ENCODE measurements at places on chromosomes 13 and 19. TPM values are rescaled to one million over a fixed set of nuclear protein-coding genes. Genes with fewer than 3 reads are reported as not detected.

DNA sequence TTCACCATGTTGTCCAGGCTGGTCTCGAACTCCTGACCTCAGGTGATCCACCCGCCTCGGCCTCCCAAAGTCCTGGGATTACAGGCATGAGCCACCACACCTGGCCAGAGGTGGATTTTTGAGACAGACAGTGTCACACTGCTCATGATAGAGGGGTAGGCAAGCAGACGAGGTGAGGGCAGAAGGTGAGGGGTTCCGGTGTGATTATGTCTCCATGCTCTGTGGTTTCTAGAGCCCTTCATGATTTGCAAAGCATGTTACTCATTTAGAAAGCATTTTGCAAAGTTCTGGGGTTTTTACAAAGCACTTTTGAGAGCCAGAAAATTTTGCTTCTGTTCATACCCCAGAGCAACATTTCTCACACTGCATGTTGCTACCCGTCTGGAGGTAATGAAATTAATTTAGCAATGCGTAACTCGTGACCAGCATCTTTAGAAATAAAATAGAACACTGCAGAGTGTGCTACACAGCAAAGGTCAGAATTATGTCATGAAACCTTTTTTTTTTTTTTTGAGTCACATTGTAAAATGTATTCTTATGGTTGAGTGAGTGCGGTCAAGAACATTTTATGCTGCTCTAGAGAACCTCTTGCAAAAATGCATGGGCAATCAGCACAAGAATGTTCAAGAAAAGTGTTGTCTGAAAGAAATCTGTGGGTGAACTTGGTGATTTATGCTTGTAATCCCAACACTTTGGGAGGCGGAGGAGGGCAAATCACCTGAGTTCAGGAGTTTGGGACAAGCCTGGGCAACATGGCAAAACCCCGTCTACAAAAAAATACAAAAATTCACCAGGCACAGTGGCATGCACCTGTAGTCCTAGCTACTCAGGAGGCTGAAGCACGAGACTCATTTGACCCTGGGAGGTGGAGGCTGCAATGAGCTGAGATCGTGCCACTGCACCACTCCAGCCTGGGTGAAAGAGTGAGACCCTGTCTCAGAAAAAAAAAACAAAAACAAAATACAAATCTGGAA lies 58.0 kb downstream of the MAP4K1 start:
- DNase-seq = no peak

DNA sequence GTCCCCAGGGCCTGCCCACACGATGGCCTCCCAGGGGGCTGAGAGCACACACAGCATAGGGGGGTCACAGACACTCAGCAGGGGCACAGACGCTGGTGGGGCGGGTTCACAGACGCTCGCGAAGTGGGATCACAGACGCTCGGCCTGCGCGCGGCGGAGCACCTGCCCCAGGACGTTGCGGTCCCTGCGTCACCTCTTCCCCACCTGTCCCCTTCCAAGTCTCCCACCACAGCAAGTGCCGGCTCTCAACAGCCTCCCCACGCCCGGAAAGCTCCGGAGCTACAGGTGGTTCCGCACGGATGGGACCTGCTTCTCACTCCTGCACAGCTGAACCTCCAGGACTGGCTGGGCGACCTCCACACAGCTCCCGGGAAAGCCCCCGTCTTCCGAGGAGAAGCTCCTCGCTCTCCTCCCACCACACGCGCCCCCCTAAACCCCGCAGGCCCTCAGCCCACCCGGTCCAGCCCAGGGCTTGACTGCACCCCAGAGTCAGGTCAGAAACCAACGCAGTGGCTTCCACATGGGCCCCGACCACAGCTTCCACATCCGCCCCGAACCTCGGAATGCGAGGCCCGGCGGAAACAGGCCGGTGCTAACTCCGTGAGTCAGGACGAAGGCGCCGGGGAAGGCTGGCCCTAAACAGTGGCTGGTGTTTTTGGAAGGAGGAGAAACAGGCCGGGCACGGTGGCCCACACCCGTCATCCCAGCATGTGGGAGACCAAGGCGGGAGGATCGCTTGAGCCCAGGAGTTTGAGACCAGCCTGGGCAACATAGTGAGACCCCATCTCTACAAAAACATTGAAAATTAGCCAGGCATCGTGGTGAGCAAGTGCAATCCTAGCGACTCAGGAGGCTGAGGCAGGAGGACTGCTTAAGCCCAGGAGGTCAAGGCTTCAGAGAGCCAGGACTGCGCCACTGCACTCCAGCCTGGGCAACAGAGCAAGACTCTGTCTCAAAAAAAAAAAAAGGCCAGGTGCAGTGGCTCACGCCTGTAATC lies 16.5 kb downstream of the BTBD2 start:
- DNase-seq = no peak

- peak; percentile 84 for DNase-seq
These were observed 9.1 kb downstream of the AP2S1 start for GRCh38 chr19:46841458-46842083.

GRCh38 chr13:106367361-106367971 lies 168.0 kb downstream of the EFNB2 start:
- no peak for DNase-seq

GRCh38 chr19:38004186-38004520 lies 97.1 kb downstream of the SIPA1L3 start:
- DNase-seq = no peak

GRCh38 chr19:16180611-16181010 lies 4.6 kb upstream of the FAM32A start:
- DNase-seq = no peak

DNA sequence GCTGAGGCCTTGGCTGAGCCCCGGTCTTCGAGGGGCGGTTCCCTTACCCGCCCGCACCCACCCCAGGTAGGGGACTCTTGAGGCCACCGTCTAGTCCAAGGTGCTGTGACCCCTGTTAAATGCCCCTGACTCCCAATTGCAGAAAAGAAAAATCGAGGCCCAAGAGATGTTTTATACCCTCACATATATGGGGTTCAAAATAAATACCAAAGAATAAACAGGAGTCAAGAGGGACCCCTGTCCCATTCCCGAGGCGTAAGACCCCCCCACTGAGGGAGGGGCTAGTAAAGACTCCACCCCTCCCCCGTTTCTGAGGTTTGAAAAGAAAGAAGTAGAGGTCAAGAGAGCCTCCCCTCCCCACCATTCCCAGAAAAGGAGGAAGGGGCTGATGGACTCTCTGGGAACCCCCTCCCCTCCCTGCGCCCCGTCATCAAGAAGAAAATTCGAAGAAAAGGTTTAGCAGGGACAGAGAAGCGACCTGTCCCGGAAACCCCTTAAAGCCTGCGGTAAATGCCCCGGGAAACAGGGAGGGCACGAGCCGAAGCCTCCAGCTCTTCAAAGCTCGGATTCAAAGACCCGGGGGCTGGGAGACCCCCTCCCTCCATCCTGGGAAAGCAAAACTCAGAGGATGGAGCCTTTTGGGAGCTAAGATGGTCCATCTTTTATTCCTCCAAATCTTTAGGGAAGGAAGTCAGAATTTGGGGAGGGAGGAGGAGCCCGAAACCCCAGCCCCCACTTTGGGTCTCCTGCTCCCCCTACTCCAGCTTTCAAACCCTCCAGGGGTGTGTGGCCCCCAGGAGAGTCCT lies 755 bp upstream of the RAB3A start:
- no peak for DNase-seq

GRCh38 chr19:55014714-55015113 lies 23.4 kb downstream of the GP6 start:
- DNase-seq = no peak

DNA sequence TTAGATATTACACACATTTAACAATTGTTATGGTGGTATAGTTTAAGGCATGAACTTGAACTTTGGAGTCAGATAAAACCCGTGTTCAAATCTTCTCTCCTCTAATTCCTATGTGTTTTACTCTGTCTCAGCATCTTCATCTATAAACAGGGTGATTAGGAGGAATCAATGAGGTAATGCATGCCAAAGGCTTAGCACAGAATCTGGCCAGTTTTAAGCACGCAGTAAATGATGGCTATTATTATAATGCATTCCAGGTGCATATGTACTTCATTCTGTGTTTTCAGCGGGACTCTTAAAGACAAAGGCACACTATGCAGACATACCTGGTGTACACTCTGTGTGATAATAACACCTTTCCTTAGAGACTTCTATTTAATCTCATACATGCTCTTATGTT lies 88.0 kb upstream of the FRY start:
- no peak for DNase-seq

DNA sequence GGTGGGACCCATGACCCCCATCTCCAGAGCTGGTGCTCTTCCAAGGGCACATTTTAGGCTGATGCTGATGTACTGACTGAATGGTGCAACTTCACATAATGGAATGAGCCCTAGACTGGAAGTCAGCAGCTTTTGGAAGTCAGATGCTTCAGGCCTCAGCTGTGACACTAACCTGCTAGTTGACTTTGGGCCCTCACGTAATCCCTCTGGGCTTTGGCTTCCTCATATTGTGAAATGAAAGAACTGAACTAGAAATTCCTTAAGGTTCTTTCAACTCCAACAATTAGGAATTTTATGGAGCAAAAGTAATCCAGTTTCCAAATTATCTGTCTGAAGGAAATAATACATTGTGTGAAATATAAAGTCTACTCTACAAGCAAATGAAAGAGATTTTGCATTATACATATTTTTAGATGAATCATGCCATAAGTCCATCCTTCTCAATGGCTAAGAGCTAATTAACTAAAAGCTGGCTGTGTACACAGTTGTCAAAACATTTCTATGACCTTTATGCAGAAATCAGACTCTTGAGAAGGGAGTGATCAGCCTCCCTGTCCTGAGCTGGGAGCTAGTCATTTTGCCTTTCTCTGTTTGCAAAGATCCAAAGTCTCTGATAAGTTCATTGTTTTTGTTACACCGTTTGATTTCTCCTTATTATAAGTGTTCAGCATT lies 204.2 kb downstream of the DCLK1 start:
- no peak for DNase-seq

DNA sequence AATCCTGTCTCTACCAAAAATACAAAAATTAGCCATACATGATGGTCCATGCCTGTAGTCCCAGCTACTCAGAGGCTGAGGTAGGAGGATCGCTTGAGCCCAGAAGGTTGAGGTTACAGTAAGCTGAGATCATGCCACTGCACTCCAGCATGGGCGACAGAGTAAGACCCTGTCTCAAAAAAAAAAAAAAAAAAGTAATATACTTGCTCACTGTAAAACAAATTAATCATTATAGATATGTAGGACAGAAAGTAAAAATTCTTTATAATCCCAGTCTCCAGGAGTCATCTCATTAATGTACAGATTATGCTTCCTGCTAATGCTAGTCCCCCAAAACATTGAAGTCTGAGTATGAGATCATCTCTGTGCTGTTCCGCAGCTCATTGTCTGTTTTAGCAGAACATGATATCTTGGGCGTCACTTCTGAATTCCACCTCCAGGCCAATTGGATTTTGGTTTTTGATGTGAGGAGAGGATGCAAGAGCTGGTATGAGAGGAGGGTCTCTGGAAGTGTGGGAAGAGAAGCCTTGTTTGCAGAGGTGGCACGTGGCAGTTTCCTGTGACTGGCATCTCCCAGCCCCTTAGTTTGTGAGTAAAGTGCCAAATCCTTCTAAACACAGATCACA lies 75.4 kb upstream of the NPAS1 start:
- no peak for DNase-seq

DNA sequence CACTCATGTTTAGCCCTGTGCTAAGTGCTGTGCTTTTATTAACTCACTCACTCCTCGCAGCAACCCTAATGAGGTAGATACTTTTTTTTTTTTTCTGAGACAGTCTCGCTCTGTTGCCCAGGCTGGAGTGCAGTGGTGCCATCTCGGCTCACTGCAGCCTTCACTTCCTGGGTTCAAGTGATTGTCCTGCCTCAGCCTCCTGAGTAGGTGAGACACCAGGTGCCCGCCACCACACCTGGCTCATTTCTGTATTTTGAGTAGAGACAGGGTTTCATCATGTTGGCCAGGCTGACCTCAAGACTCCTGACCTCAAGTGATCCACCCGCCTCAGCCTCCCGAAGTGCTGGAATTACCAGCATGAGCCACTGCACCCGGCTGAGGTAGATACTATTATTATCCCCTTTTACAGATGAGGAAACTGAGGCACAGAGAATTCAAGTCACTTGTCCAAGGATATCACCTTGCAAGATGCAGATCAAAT lies 2.5 kb downstream of the ITPKC start:
- DNase-seq = no peak

- DNase-seq = no peak
These were observed 23.4 kb upstream of the EID2 start for GRCh38 chr19:39563408-39563807.

GRCh38 chr19:42250183-42250665 lies 4.7 kb downstream of the ERF start:
- DNase-seq = no peak

DNA sequence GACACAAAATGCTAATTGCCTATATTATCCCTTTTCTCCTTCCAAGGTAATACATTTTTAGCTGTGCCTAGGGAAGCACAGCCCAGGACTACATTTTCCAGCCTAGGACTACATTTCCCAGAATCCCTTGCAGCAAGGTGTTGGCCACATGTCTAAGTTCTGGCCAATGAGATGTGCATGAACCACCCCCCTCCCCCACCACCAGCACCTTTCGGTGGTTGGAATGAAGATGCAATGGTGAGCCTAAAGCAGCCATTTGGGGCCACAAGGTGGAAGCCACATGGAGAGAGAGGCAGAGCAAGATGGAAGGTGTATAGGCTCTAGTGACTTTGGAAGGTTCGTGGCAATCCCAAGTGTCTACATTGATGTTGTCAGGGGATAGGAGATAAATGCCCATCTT lies 16.2 kb downstream of the UNC13A start:
- DNase-seq = no peak

DNA sequence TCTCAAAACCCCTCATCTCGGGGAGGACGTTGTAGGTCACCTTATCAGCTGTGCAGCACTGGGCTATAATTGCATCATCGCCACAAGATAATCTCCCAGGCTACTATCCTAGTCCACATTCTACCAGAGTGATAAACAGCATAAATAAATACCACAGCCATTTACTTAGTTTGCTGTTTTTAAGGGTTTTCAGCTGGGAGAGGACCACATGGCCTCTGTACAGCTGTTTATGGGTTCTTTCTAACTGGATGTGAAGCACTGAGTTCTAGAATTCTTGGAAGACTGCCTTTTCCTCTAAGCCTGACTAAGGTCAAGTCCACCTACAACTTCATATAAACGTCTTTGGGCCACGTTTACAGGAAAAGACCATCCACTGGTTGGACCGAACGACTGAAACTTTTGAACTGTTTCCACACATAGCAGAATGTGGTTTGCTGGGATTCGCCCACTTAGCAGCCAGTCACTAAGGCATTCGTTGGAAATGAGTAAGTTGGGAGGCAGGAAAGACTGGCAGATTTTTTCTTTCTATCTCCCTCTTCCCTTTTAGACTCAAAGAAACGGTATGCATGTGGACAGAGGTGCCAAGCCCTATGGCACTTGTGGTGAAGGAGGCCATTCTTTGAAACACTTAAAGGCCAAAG lies 752.5 kb upstream of the SGCG start:
- no peak for DNase-seq

DNA sequence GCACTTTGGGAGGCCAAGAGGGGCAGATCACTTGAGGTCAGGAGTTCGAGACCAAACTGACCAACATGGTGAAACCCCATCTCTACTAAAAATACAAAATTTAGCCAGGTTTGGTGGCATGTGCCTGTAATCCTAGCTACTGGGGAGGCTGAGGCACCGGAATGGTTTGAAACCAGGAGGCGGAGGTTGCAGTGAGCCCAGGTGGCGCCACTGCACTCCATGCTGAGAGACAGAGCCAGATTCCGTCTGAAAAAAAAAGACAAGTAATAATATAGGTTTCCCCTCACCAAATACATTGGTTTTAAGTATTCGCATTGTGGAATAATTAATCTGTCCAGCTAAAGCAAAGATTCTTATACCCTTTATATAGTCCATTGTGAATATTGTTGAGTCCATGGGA lies 1544.6 kb downstream of the OLFM4 start:
- DNase-seq = no peak

PIK3R2 gene
- total RNA-seq = 28.3 TPM

TMEM238 gene
- total RNA-seq = 0.65 TPM

PTPRH gene
- 3.7 TPM for total RNA-seq

CCL25 gene
- total RNA-seq = not detected

All from cardiac septum (tissue), 1 donor.